ENCODE measurements at places on chromosomes 7 and 10. TPM values are rescaled to one million over a fixed set of nuclear protein-coding genes. Genes with fewer than 3 reads are reported as not detected.

GRCh38 chr7:74480861-74481417 lies 27.2 kb downstream of the GTF2IRD1 start:
- DNase-seq = peak; percentile 41
- no peaks in the 10 kb centered on the region for H3K36me3 ChIP-seq
- no peaks in the 10 kb centered on the region for H3K27me3 ChIP-seq
- H3K4me3 ChIP-seq = no peak overlapping the region
- peak overlapping the region; percentile 93 for H3K27ac ChIP-seq
- peaks cover 46% of the 10 kb centered on the region for H3K4me1 ChIP-seq

STAG3 gene
- total RNA-seq = 0.98 TPM

DNA sequence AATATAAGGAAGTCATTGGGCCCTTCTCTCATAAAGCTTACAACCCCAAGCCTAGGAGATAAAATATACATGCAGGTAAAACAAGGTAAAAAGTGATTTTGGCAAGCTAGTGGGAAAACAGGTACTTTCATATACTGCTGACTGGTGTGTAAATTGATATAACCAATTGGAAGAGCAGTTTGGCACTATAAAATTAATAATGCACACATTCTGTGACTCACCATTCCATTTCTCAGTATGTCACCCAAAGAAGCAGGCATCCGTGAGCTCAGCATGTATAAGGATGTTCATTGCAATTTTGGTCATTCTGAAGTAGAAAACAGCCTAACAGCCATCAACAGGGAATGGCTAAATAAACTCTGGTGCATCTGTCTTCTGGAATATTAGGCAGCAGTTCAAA lies 2.9 kb downstream of the MACROH2A2 start:
- H3K4me1 ChIP-seq = no peaks in the 10 kb centered on the region
- H3K27me3 ChIP-seq = no peaks in the 10 kb centered on the region
- no peak overlapping the region for H3K27ac ChIP-seq
- no peak overlapping the region for H3K4me3 ChIP-seq
- no peak for DNase-seq

SLC26A3 gene
- total RNA-seq = not detected

- DNase-seq = no peak
- no peaks in the 10 kb centered on the region for H3K27me3 ChIP-seq
- H3K4me1 ChIP-seq = no peaks in the 10 kb centered on the region
- no peaks in the 10 kb centered on the region for H3K36me3 ChIP-seq
- no peak overlapping the region for H3K27ac ChIP-seq
Observed at GRCh38 chr10:111709603-111710002, 474.0 kb downstream of the GPAM start.

GRCh38 chr10:43202224-43202656 lies 64.0 kb downstream of the CSGALNACT2 start:
- no peaks in the 10 kb centered on the region for H3K4me1 ChIP-seq
- DNase-seq = no peak
- peak overlapping the region; percentile 41 for H3K4me3 ChIP-seq
- no peak overlapping the region for H3K27ac ChIP-seq

DNA sequence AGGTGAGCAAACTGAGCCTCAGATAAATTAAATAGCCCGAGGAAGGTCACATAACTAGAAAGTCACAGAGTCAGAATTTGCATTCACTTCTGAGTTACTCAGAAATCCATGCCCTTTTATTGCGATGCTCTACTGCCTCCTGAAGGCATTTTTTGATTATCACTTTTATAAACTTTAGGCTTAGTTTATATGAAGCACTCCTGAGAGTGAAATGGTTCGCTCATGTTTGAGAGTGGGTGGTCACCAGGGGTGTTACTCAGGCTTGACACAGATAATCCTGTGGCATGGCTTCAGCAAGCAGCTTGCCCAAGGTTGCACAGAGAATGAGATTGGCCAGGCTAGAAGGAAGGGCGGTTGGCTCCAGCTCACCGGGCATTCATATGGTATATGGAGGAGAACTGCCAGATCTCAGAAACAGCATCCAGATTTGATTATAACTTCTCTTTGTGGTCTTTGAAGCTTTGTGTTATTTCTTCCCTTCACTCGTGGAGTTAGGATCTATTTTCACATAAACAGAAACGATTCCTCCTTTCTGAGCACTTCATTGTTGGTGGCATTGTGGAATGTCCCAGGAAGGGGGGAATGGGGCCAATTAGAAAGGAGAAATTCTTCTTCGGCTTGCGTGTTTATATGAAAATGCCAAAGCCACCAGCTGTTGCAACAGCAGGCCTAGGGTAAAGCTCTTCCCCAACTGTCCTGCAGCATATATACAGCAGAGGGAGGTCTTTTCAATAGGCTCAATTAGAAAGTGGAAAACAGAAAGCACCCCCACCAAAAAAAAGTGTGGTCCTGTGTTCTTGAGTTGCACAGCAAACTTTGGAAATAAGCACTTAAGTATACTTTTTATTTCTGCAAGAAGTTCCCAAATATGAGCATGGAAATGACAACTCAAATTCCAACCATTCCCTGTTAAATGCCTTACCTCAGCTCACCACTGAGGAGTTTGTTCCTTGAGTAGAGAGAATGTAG lies 628.8 kb downstream of the SUGCT start:
- H3K4me3 ChIP-seq = no peak overlapping the region
- H3K4me1 ChIP-seq = no peaks in the 10 kb centered on the region
- no peaks in the 10 kb centered on the region for H3K36me3 ChIP-seq
- H3K27ac ChIP-seq = no peak overlapping the region
- no peaks in the 10 kb centered on the region for H3K27me3 ChIP-seq

DNA sequence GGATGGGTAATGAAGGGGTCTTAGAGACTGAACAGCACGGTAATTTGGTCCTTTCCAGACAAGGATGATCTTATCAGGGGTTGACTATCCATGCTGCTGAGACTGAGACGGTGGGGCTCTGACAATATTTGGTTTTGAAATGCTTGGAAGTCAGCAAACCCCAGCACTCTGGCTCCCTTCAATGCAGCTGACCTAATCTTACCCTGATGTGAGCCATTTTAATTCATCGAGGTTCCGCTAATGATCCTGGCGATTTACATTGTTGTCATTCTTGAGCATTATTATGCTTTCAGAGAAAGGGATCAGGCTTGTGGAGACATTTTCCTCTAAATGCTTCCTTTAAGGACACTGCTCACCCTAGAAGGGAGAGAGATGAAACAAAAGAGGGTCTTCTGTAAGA lies 114.6 kb upstream of the BMPER start:
- no peaks in the 10 kb centered on the region for H3K36me3 ChIP-seq
- H3K27ac ChIP-seq = no peak overlapping the region
- H3K27me3 ChIP-seq = no peaks in the 10 kb centered on the region

GRCh38 chr10:5596611-5597341 lies 69.6 kb downstream of the ASB13 start:
- H3K36me3 ChIP-seq = no peaks in the 10 kb centered on the region
- H3K4me1 ChIP-seq = no peaks in the 10 kb centered on the region
- DNase-seq = no peak
- H3K4me3 ChIP-seq = no peak overlapping the region
- H3K27me3 ChIP-seq = no peaks in the 10 kb centered on the region

PRTFDC1 gene
- 2.3 TPM for total RNA-seq

DNA sequence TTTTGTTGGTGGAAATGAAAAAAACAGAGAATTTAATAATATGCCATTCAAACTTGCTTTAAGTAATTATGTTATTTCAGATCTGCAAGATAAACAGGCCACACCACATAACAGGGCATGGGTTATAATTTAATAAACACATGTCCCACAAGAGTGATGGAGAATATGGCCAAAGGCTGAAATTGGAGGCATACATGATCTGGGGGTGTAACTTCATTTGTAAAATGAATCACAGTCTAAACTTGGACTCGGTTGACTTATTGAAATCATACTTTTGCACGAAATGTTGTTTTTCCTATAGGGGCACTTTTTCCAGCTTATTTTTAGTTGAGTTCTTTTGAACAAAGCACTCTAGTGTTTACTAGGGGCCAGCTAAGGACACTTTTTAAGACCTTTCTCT lies 151.6 kb downstream of the TMEM26 start:
- H3K27me3 ChIP-seq = no peaks in the 10 kb centered on the region
- no peaks in the 10 kb centered on the region for H3K36me3 ChIP-seq
- no peaks in the 10 kb centered on the region for H3K4me1 ChIP-seq
- no peak for DNase-seq
- H3K4me3 ChIP-seq = no peak overlapping the region
- H3K27ac ChIP-seq = no peak overlapping the region

DNA sequence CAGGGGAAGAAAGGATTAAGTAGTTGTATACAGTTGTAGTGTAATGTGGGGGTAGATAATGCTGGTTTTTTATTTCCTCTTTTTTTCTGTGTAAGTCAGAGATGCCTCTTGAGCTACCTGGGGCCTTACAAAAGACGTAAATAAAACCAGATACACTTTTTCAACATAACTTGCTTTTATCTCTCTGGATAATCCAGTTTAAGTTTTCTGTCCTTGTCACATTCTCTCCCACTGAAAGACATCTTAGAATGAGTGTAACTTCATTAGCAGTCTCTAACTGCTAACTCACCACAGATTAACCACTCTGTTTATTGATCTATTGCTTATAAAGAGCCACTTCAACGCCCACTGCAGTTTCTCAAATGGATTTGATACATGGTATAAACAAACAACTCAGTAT lies 64.1 kb upstream of the LRRN3 start:
- no peaks in the 10 kb centered on the region for H3K27me3 ChIP-seq
- H3K4me3 ChIP-seq = no peak overlapping the region
- H3K27ac ChIP-seq = no peak overlapping the region
- DNase-seq = no peak
- H3K4me1 ChIP-seq = no peaks in the 10 kb centered on the region

DNA sequence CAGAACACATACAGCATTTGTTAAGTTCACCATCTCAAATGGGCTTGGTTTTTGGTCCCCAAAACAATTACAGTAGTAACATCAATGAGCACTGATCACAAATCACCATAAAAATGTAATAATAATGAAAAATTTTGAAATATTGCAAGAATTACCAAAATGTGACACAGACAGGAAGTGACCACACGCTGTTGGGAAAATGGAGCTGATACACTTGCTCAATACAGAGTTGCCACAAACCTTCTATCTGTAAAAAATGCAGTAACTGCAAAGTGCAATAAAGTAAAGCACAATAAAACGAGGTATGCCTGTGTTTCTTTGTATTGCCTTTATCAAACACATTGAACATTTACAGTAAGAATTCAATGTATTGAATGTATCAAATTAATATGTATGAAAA lies 262.7 kb downstream of the CTNNA3 start:
- no peaks in the 10 kb centered on the region for H3K27me3 ChIP-seq
- DNase-seq = no peak
- no peaks in the 10 kb centered on the region for H3K36me3 ChIP-seq
- H3K4me1 ChIP-seq = no peaks in the 10 kb centered on the region
- H3K4me3 ChIP-seq = no peak overlapping the region
- no peak overlapping the region for H3K27ac ChIP-seq

CLCN1 gene
- 0.06 TPM for total RNA-seq

DNA sequence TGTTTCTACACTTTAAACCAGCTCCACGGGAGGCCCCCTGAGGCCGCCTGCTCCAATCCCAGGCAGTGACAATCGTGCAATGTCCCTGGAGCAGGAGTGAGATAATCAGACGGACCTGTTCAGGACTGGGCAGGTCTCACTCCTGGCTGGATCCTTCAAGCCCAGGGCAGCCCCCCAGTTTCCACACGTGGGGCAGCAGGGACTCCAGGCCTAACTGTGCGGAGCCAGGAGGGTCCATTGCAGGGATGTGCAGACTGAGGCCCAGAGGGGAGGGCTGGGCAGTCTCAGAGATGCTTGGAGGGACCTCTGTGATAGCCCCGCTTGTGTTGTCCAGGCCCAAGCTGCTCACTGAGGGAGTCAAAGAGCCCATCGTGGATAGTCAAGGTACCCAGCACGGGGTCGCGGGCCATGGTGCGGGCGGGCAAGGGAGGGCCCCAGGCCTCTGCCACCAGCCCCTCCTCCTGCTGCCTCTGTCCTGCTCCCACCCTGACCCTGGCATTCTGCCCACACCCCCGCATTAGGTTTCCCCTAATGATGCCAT lies 110.5 kb upstream of the KCTD7 start:
- DNase-seq = no peak
- no peak overlapping the region for H3K27ac ChIP-seq
- H3K4me3 ChIP-seq = no peak overlapping the region
- H3K4me1 ChIP-seq = no peaks in the 10 kb centered on the region
- H3K27me3 ChIP-seq = no peaks in the 10 kb centered on the region

GRCh38 chr7:111393011-111393754 lies 169.1 kb downstream of the IMMP2L start:
- DNase-seq = no peak
- no peak overlapping the region for H3K4me3 ChIP-seq
- no peaks in the 10 kb centered on the region for H3K27me3 ChIP-seq
- no peaks in the 10 kb centered on the region for H3K4me1 ChIP-seq
- no peak overlapping the region for H3K27ac ChIP-seq
- H3K36me3 ChIP-seq = no peaks in the 10 kb centered on the region

DOCK4 gene
- 8.4 TPM for total RNA-seq

ZC3HAV1L gene
- 5.7 TPM for total RNA-seq

DNA sequence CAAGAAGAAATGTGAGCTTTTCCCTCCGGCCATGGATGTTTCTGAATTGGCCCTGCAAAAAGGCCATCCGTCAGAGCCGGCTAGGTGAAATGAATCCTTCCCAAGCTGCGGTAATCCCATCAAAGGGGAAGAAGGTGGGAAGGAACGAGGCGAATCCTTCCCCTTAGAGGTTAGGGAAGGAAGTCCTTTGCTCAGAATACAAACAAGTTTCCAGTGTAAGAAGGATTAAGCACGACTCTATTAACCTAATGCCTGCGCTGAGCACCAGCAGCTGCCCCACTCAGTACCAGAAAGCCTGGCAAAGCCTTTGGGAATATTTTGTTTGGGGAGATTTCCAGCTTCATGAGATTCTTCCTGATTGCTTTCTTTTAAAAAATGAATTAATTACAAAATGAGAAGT lies 42.8 kb downstream of the CLRN3 start:
- no peaks in the 10 kb centered on the region for H3K27me3 ChIP-seq
- H3K27ac ChIP-seq = no peak overlapping the region
- no peaks in the 10 kb centered on the region for H3K4me1 ChIP-seq

- H3K36me3 ChIP-seq = no peaks in the 10 kb centered on the region
- DNase-seq = peak; percentile 52
- peak overlapping the region; percentile 64 for H3K27ac ChIP-seq
- H3K4me1 ChIP-seq = peaks cover 4% of the 10 kb centered on the region
Observed at GRCh38 chr10:13383399-13383761, 35.3 kb upstream of the SEPHS1 start.

- H3K27ac ChIP-seq = no peak overlapping the region
- no peaks in the 10 kb centered on the region for H3K4me1 ChIP-seq
- no peaks in the 10 kb centered on the region for H3K36me3 ChIP-seq
- no peak overlapping the region for H3K4me3 ChIP-seq
- no peaks in the 10 kb centered on the region for H3K27me3 ChIP-seq
Observed at GRCh38 chr10:127450644-127451043, 98.5 kb upstream of the NPS start.
